AML-193 (cell line): ENCODE measurements at places on chromosomes 12 and 14.
A peak's percentile ranks its signal among the peaks of the same experiment; 100 is the strongest.

DNA sequence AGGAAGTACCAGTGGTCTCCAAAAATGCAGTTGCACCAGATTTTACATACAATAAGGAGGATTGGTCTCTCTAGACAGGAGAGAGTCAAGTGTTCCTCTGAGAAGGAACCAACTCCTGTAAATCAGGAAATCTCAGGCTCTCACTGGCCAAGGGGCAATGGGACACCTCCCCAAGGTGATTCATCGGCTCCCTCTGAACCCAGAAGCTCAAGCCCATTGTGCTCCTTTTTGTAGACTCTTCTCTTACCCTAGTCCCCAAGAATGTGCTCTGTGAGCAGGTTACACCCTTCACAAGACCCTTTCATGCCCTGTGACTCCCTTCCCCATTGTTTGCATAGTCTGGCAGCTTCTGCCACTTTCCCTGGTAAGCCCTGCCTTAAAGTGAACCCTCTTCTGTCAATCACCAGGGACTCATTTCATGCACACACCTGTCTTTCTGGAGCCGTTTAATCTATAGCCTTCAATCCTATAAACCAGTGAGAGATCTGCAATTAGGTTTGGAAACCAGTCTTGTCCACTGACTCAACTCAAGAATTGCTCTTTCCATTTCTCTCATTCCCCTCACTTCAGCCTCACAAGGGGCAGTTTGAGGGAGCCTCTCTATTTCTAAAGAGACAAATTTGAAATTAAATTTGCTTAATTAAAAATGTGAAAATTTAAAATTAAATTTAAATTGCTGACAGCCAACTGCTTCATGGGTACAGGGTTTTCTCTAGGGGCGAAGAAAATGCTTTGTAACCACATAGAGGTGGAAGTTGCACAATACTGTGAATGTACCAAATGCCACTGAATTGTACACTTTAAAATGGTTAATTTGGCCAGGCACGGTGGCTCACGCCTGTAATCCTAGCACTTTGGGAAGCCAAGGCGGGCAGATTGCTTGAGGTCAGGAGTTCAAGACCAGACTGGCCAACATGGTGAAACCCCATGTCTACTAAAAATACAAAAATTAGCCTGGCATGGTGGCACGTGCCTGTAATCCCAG lies 38.3 kb upstream of the LTA4H start:
- peak; percentile 27 for DNase-seq

DNA sequence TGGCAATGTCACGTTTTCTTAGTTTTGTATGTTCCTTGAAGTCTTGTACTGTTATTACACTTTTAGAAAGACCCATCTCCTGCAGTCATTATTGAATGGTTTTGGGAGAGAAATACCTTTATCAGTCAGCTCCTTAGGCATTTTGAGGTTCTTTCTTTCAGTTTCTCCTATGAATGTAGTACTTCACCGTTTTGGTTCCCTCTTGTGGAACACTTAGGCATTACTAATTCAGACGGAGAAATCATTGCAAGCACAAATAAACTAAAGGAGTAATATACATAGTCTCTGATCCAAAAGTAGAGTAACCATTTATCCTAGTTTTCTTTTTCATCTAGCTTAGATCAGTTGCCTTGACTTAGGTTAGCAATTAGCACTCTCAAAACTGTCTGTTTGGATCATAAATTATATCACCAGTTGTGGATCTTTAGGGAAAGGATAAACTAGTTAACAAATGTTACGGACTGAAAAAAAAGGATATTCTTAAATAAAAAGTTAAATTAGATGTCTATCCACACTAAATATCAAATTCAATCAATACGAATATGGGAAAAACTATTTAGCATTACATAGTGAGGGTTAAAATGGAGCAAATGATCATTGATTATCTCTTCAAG lies 1538.3 kb upstream of the SEL1L start:
- DNase-seq: peak; percentile 70

GRCh38 chr12:33634544-33634943 lies 194.9 kb upstream of the SYT10 start:
- no peak for DNase-seq

DNA sequence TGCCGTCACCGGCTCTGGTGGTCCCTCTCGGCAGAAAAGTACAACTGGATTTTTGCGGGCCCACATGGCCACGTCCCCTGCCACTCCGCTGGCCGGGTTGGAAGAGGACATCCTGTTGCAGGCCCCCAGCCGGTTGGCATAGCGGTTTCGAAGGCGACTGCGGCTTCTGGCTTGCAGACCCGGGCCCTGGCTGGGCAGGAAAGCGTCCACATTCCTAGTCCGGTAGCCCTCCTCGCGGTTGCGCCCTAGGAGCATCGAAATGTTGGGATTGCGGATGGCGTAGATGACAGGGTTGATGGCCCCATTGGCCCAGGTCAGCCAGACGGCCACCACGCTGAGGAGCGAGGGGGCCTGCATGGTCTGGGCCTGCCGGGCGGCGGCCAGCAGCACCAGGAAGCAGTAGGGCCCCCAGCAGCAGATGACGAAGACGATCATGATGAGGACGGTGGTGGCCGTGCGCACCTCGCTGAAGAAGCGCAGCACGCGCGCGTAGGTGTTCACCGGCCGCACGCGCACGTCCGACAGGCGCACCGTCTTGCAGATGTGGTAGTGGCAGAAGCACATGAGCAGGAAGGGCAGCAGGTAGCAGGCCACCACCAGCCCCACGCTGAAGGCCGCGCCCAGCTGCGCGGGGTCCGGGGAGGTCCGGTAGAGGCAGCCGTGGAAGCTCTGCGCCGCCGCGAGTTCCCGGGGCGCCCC lies 1.2 kb downstream of the GPR135 start:
- DNase-seq: no peak

DNA sequence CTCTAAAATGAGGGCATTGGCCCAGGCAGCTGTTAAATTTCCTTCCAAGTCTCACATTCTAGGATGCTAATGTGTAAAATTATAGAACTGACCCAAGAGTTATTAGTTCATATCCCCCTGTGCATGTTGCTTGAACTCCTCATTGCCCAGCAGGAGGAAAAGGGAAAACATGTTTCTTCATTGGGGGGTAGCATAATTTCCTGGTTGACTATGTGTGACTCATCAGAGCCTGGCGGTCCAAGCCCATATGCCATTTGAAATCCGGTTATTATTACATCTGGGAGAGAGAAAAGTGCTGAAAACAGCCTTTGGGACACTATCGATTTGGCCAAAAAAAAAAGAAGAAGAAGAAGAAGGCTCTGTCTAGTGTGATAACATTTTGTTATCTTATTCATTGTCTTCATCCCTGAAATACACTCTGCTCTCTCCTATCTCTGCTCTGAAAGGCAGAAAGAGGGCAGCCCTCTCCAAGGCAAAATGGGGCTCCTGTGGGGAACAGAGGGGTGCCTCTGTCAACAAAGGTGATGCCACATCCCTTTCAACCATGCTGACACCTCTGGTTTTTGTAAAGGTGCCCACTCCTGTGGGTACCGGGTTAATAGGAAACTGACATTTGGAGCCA lies 114.2 kb downstream of the DAD1 start:
- no peak for DNase-seq

GRCh38 chr12:2295941-2296461 lies 243.2 kb downstream of the CACNA1C start:
- DNase-seq: peak; percentile 16

- DNase-seq: no peak
Observed at GRCh38 chr12:71782017-71782416, 27.4 kb downstream of the RAB21 start.

DNA sequence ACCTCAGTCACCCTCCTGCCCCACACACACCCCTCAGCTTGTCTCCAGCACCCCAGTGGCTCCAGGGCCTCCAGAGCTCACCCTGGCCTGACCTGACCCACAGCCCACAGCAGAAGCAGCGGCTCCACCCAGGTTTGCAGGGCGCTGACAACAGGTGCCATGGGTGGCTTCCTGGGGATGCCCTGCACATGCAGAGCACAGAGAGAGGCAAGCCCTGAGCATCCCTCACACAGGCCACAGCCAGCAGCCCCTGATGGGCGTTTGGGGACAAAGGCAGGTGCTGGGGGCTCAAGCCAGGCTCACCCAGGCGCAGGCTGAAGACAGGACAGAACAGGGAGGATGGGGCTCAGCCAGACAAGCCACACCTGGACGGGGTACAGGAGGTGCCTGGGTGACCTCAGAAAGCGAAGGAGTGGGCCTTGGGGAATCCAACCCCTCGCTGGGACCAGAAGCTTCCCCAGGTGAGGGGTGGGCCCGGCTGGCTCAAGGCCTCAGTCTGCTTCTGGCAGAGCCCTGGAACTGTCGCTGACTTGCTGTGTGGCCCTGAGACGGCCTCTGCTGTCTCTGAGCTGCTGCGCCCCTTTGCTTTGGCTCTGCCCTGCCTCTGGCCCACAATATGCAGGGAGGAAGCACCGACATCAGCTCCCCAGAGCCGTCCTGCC lies 10.6 kb downstream of the ARL6IP4 start:
- no peak for DNase-seq

- DNase-seq: no peak
Observed at GRCh38 chr14:77554816-77555599, 56.4 kb upstream of the ISM2 start.

GRCh38 chr14:56635041-56635440 lies 55.4 kb downstream of the TMEM260 start:
- no peak for DNase-seq

GRCh38 chr14:53304726-53305381 lies 151.7 kb upstream of the DDHD1 start:
- DNase-seq: no peak

GRCh38 chr12:15863984-15864383 lies 18.2 kb upstream of the STRAP start:
- DNase-seq: peak; percentile 93

DNA sequence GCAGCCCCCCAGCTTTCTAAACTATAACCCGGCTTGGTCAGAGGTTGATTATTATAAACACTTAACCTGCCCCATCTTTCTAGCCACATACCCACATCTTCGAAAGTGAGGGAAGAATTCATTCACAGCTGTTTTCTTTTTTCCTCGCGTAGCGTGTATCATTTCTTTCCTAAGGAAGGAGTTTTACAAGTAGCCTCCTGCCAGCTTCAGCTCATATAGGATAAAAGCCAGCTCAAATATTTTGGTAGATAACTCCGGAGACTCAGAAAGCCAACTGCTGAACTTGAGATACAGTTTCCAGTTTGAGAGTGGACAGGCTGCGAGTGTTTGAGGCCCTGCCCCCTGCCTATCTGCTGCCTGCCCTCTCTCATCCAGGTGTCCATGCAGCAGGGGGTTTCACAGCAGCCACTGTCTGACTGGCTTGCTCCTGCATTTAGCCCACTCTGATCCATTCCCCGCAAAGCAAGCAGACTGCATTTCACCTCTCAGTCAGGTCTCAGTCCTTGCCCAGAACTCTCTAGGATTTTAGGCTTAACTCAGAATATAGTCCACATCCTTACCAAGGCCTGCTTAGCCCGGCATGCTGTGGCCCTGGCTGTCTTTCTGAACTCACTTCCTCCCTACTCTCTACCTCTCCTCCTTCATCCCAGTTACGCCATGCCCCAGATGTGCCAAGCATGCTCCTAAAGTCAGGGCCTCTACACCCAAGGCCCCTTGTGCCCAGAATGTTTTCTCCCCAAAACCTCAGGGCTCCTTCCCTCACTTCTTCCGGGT lies 46.9 kb downstream of the EVL start:
- no peak for DNase-seq

- no peak for DNase-seq
Observed at GRCh38 chr12:69916544-69917235, 91.7 kb downstream of the MYRFL start.

DNA sequence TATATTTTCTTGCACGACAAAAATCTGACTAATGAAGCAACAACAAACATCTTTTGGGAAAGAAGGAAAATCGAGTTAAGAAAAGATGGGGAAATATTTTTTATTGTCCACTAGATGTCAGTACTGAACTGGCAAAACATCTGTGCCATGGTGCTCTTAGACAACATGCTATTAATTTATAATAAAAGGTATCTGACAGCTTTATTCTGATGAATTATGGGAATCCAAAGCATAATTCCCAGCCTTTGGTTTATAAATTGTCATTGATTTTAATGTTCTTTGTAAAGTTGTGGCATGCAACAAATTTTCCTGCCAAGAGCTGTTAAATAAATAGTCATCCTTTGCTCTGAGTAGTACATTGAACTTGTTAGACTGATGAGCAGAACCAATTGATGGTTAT lies 231.2 kb downstream of the ETNK1 start:
- peak; percentile 57 for DNase-seq

DNA sequence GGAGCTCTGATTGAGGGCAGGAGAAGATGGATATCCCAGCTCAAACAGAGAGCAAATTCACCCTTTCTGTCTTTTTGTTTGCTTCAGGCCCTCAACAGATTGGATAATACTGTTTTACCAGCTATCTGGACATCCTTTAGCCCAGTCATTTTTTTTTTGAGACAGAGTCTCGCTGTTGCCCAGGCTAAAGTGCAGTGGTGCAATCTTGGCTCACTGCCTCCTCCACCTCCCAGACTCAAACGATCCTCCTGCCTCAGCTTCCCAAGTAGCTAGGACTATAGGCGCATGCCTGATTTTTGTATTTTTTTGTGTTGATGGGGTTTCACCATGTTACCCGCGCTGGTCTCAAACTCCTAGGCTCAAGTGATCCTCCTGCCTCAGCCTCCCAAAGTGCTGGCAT lies 40.8 kb downstream of the ARF6 start:
- no peak for DNase-seq

DNA sequence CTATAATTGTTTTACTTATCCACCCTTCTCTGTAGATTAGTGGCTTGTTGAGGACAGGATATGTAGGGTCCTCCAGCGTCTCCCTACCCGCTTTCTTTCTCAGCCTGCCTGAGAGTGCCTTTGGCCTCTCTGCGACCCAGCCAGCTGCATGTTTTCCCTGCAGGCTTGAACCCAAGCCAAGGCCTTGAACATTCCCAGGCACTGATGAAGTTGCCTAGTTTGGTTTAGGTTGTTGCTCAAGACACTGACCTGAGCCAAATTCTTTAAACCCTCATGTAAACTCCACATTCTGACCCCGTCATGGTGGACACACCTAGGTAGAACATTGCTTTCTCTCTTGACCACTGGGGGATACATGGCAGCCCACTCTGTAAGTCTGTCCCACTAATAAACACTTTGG lies 33.4 kb upstream of the TXNRD1 start:
- no peak for DNase-seq

DNA sequence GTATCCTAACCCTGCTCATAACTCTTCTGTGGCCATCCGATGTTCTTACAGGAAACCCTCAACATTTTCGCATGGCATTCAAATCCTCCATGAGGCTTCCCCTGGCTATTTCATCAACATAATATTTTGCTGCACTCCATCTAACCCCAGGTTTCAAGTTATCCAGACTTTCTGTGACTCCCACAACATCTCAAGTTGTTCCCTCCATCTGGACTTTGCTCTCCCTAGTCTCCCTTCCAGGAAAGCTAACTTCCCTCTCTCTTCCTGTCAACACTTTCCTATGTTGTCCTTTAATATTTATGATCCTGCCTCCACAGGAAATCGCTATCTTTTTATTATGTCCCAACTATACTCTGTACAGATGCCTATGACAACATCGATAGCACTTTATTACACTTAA lies 146.1 kb downstream of the METTL25 start:
- no peak for DNase-seq

GRCh38 chr12:94736004-94736403 lies 85.6 kb upstream of the TMCC3 start:
- no peak for DNase-seq

GRCh38 chr14:87468531-87468930 lies 524.5 kb downstream of the GALC start:
- DNase-seq: no peak
